ENCODE measurements at places on chromosomes 5 and 9.

- DNase-seq: no peak
Observed at GRCh38 chr5:150129813-150130492, 25.7 kb downstream of the PDGFRB start.

- no peak for DNase-seq
Observed at GRCh38 chr5:36373527-36374086, 71.9 kb upstream of the RANBP3L start.

DNA sequence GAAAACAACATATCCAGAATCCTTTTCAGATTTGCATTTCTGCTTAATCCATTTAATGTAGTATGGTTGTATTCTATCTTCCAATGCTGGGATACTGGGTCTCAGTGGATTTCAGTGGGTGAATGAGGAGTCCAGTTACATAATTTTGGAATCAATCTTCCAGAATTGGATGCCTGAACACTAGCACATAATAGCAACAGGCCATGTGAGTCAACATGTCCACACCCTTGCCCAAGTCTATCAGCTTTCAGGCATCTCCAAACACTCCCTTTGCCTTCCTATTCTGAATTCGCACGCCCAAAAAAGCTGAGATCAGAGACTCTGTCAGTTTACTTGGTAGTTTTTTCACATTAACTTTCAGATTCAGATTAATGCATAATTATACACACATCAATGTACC lies 202.6 kb downstream of the TSSK1B start:
- DNase-seq: no peak

DNA sequence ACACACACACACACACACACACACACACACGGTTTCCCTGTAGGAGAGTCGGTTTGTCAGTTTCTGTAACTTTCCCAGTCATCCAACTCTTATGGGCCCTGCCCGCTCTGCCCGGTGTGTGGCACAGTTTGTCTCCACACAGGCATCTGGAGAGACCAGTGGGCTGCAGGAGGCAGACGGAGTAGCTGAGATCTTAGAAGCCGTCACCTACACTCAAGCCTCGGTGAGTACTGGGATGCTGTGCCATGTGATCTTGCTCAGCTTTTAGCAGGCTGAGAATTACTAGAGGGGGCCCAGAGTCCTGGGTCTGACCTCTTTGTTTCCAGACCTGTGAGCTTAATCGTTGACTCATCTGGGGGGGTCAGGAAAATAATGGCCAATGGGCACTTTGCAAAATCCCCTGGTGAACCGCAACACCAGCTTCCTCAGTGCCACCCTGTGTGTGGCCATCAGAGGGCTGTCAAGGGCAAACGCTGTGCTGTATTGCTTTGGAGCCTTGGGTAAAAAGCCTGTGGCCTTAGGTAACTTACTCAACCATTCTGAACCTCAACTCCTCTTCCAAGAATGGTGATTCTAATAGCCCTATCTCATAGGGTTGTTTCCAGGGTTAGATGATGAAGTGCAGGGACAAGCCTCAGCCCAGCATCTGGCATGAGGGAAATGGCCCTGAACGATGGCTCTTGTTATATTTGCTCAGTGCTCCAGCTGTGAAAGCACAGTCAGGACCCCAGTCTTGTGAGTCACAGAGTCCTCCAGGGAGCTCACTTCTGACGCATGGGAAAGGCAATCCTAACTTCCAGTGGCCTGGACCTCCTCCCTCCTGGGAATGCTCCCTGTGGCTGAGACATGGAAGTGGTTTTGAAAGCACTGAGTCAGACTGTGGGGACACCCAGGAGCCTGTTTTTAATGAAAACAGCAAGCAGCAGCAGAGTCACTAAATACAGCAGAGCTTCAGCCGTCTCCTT lies 45.6 kb downstream of the COL15A1 start:
- no peak for DNase-seq

DNA sequence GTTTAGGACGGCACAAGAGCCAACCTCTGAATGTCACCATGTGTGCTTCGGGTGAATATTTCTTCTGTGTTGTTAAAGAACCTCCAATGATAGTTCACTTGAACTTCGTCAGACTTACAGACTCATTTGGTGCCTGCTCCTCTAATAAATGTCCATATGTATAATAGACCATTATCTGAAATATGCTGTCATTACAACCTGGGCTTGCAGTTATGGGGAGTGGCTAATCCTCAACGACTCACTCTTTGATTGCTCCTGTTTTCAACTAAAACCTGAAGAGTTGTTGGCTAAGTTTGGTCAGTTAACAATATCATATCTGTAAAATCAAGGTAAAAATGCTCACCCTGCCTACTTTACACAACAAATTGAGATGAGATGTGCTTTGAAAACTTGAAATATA lies 298.7 kb upstream of the PTGER4 start:
- no peak for DNase-seq

DNA sequence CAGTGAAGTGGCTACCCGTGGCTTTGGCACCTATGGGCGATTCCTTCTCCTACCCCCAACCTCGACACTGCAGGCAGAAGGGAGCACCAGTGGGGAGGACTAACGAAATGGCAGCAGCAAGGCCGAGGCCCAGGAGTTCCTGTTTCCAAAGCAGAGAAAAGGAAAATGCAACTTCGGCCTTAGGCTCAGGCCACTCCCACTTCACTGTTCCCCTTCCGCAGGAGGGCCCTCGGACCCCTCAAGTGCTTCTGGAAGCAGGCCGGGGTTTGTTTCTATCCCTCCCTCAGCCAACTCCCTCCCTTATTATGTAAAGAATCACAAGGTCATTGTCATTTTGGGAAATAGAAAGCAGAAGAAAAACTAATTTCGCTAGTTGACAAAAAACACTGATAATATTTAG lies 36.4 kb upstream of the NKX2-5 start:
- no peak for DNase-seq

- no peak for DNase-seq
Observed at GRCh38 chr9:21836437-21837161, 34.2 kb downstream of the MTAP start.

DNA sequence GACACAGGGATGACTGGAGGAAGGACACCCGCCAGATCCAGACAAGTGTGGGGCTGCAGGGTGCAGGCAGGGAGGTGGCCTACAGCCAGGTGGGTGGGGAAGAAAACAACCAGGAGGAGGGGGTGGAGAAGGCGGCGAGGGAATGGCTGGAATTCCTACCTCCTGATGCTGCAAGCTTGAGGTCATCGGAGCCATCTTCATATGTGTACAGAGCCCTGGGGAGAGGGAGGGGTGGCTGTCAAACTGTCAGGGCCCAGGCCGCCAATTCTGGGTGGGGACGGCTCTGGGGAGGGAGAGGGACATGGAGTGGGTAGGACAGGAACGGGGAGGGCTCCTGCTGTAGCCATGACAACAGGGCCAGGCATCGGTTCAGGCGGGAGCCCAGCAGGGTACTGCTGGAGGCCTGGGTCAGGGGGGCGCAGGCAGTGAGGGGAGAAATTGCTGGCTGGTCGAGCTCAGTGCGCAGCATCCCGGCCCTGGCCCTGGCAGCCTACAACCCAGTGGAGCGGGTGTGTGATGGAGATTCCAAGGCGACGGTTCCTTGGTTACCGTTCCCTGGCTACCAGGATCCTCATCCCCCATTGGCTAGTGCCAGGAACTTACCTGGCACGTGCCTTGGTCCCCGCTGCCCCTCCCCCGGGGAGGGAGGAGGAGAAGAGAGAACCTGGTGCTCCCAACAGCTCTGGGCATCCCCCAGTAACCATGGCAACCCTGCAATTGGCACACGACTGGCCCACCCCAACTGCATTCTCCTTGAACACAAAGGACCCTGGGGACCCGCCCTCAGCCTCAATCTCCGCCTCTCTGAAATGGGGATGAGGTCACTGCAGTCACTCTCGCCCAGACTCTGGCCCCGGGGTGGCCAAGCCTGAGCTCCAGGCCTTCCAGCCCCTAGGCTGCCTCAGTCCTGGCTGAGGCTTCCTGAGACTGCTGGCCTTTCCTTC lies 4.5 kb downstream of the DBN1 start:
- DNase-seq: no peak

DNA sequence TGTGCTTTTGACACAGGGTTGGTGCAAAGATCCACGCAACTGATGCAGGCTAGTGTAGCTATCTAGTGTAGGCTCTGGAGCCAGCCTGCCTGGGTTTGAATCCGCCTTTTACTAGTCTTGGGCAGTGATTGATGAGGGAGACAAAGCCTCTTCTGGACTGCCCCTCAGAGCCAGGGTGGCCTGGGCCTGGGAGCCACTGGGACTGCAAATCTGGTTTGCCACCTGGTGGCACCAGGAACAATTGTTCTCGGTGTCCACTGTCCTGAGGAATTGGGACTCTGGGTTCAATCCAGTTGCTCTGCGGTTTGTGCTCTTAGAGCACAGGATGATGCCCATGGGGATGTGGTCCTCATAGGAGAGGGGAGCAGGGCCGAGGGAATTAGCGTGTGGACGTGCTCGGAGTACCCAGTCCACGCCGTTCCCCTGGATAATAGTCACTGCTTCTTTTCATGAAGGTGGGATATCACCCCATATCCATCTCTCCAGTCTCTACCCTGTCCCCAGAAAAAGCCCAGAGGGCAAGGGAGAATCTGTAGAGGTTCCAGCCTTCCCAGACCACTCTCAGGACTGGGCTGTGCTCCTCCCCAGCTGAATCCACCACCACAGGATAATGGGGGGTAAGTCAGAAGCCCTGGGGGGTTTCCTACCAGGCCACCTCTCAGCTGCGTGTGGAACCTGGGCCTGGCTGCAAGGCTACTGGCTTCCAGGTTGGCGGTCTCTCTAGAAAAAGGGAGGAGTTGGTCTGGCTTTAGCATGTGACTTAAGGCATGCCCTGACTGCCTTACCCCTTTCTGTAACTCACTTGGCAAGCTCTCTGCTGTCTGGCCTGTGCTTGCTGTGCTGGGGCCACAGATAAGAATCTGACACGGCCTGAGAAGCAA lies 1.9 kb downstream of the B4GALT7 start:
- DNase-seq: no peak

GRCh38 chr9:107211284-107211923 lies 71.7 kb upstream of the RAD23B start:
- no peak for DNase-seq

DNA sequence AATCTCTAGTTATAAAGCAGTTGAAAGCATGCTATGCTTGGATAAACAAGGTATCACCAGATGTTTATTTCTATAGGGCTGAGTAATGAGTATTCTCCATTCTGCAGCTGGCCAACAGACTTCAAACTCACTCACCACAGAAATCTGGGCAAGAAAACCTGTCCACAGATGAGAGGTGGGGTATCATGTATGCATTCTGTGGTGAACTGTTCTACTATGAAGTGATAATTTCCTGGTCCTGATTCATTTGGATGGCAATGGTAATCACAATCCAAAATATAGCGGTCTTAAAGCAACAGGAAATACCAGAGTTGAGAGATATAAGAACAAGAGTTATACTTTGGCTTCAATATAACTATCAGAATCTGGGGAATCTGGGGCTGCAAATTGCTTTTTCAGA lies 65.9 kb upstream of the EFNA5 start:
- DNase-seq: no peak

GRCh38 chr9:136969774-136970173 lies 7.5 kb upstream of the PTGDS start:
- DNase-seq: no peak

All from C1 segment of cervical spinal cord (tissue), 14 donors.